ENCODE measurements at places on chromosomes 3 and 15.

- H3K27ac ChIP-seq: no peak overlapping the region
- no peaks in the 10 kb centered on the region for H3K36me3 ChIP-seq
- H3K4me3 ChIP-seq: no peak overlapping the region
- H3K4me1 ChIP-seq: no peaks in the 10 kb centered on the region
Observed at GRCh38 chr3:98972720-98973119, 71.2 kb upstream of the DCBLD2 start.

- peaks cover under 1% of the 10 kb centered on the region for H3K27me3 ChIP-seq
- H3K36me3 ChIP-seq: no peaks in the 10 kb centered on the region
- H3K4me3 ChIP-seq: no peak overlapping the region
- no peaks in the 10 kb centered on the region for H3K4me1 ChIP-seq
- H3K27ac ChIP-seq: no peak overlapping the region
Observed at GRCh38 chr15:100802421-100803170, 77.0 kb upstream of the ALDH1A3 start.

DNA sequence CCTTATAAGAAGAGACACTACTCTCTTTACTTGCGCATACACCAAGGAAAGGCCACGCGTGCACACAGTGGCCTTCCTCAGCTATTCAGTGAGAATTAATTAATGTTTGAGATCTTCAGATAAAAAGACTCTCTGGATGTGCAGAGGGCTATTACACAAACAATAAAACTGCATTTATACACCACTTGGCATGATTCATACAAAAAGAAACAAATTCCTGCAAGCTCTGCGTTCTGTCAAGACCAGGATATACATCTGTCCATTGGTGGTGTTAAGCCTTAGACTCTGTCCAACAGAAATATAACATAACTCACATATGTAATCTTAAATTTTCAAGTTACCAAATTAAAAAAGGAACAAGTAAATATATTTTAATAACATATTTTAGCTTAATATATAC, 55.2 kb upstream of the TSC22D2 start:
- no peak overlapping the region for H3K4me3 ChIP-seq
- H3K36me3 ChIP-seq: no peaks in the 10 kb centered on the region
- DNase-seq: no peak
- H3K4me1 ChIP-seq: no peaks in the 10 kb centered on the region

- no peak for DNase-seq
- no peaks in the 10 kb centered on the region for H3K4me1 ChIP-seq
- H3K27ac ChIP-seq: no peak overlapping the region
- H3K27me3 ChIP-seq: no peaks in the 10 kb centered on the region
- no peaks in the 10 kb centered on the region for H3K36me3 ChIP-seq
Observed at GRCh38 chr3:116661196-116661595, 48.4 kb upstream of the TUSC7 start.

DNA sequence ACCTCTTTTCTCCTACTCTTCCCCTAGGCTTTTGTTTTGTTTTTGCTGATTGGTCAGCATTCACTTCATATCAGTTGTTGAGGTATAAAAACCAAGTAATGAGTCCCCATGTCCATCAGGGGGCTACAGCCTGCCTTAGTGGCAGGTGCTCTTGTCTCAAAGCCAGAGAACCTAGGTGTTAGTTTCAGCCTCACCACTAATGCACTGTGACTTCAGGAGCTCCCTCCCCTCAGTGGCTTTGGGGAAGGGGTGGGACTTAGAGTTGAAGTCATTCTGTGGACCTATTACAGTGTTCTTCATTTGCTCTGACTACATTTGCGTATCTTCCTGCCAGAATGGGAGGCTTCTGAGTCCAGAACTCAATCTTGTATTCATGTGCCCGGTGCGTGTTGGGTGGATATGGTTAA, 41.6 kb downstream of the NR2C2 start:
- H3K36me3 ChIP-seq: peaks cover 3% of the 10 kb centered on the region
- H3K4me1 ChIP-seq: peaks cover 45% of the 10 kb centered on the region
- no peaks in the 10 kb centered on the region for H3K27me3 ChIP-seq
- H3K4me3 ChIP-seq: peak overlapping the region; percentile 45
- H3K27ac ChIP-seq: peak overlapping the region; percentile 67

GRCh38 chr3:177622520-177622919, 425.2 kb upstream of the TBL1XR1 start:
- DNase-seq: no peak
- H3K4me3 ChIP-seq: no peak overlapping the region
- H3K27me3 ChIP-seq: no peaks in the 10 kb centered on the region
- no peaks in the 10 kb centered on the region for H3K36me3 ChIP-seq
- no peaks in the 10 kb centered on the region for H3K4me1 ChIP-seq
- no peak overlapping the region for H3K27ac ChIP-seq

- H3K4me3 ChIP-seq: no peak overlapping the region
- H3K27me3 ChIP-seq: no peaks in the 10 kb centered on the region
- peak overlapping the region; percentile 88 for H3K27ac ChIP-seq
- DNase-seq: no peak
- peaks cover 85% of the 10 kb centered on the region for H3K4me1 ChIP-seq
Observed at GRCh38 chr3:32421991-32422859, 30.6 kb downstream of the CMTM7 start.

- peaks cover 8% of the 10 kb centered on the region for H3K36me3 ChIP-seq
- H3K4me3 ChIP-seq: no peak overlapping the region
- no peaks in the 10 kb centered on the region for H3K4me1 ChIP-seq
- DNase-seq: no peak
- H3K27ac ChIP-seq: peak overlapping the region; percentile 38
- H3K27me3 ChIP-seq: no peaks in the 10 kb centered on the region
Observed at GRCh38 chr3:13308380-13308801, 111.7 kb downstream of the NUP210 start.

DNA sequence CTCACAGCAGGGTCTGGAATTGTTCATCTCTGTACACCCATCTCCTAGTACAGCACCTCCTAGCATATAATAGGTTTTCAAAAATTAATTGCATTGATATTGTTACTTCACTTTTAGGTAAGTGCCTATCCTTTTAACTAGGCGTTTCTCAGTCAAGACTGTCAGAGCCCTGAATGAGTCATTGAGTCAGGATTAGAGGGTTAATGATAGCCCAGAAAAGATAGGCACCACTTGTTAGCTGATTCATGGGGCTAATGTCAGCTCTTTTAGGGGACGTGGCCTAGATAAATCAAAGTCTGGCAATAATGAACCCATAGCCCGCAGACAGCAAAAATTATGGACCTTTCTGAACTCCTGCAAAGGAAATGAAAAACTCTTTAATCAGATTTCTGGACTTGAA, 42.9 kb downstream of the TIMP4 start:
- H3K27ac ChIP-seq: no peak overlapping the region
- H3K4me1 ChIP-seq: peaks cover 7% of the 10 kb centered on the region
- no peak overlapping the region for H3K4me3 ChIP-seq
- peaks cover 13% of the 10 kb centered on the region for H3K27me3 ChIP-seq
- DNase-seq: no peak
- no peaks in the 10 kb centered on the region for H3K36me3 ChIP-seq

- no peaks in the 10 kb centered on the region for H3K36me3 ChIP-seq
- DNase-seq: no peak
- H3K4me3 ChIP-seq: no peak overlapping the region
- no peaks in the 10 kb centered on the region for H3K4me1 ChIP-seq
- H3K27me3 ChIP-seq: peaks cover 18% of the 10 kb centered on the region
- H3K27ac ChIP-seq: no peak overlapping the region
Observed at GRCh38 chr3:133188996-133189395, 150.8 kb downstream of the TMEM108 start.

- no peak overlapping the region for H3K4me3 ChIP-seq
- H3K36me3 ChIP-seq: no peaks in the 10 kb centered on the region
- H3K27me3 ChIP-seq: no peaks in the 10 kb centered on the region
- DNase-seq: no peak
Observed at GRCh38 chr3:147945968-147946519, 536.9 kb downstream of the ZIC1 start.

- H3K27me3 ChIP-seq: no peaks in the 10 kb centered on the region
- no peak overlapping the region for H3K27ac ChIP-seq
- H3K36me3 ChIP-seq: no peaks in the 10 kb centered on the region
- H3K4me1 ChIP-seq: peaks cover 14% of the 10 kb centered on the region
- H3K4me3 ChIP-seq: no peak overlapping the region
Observed at GRCh38 chr3:143331350-143331749, 211.8 kb downstream of the CHST2 start.

DNA sequence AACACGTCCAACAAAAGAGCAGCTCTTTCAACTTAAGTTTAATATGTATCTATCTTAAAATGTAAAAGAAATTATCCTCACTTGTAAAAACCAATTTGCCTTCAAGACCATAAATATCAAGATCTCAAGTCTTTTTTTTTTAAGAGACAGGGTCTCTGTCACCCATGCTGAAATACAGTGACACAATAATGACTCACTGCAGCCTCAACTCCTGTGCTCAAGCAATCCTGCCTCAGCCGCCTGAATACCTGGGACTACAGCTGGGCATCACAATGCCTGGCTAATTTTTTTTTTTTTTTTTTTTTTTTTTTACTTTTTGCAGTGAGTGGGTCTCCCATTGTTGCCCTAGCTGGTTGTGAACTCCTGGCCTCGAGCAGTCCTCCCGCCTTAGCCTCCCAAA, 26.0 kb downstream of the ACAP2 start:
- H3K4me3 ChIP-seq: no peak overlapping the region
- H3K4me1 ChIP-seq: peaks cover 50% of the 10 kb centered on the region
- DNase-seq: no peak
- H3K36me3 ChIP-seq: peaks cover 7% of the 10 kb centered on the region

GRCh38 chr15:43795997-43796396, 3.9 kb downstream of the SERF2 start:
- DNase-seq: no peak
- no peaks in the 10 kb centered on the region for H3K27me3 ChIP-seq
- H3K27ac ChIP-seq: no peak overlapping the region
- peaks cover 84% of the 10 kb centered on the region for H3K4me1 ChIP-seq
- no peak overlapping the region for H3K4me3 ChIP-seq

DNA sequence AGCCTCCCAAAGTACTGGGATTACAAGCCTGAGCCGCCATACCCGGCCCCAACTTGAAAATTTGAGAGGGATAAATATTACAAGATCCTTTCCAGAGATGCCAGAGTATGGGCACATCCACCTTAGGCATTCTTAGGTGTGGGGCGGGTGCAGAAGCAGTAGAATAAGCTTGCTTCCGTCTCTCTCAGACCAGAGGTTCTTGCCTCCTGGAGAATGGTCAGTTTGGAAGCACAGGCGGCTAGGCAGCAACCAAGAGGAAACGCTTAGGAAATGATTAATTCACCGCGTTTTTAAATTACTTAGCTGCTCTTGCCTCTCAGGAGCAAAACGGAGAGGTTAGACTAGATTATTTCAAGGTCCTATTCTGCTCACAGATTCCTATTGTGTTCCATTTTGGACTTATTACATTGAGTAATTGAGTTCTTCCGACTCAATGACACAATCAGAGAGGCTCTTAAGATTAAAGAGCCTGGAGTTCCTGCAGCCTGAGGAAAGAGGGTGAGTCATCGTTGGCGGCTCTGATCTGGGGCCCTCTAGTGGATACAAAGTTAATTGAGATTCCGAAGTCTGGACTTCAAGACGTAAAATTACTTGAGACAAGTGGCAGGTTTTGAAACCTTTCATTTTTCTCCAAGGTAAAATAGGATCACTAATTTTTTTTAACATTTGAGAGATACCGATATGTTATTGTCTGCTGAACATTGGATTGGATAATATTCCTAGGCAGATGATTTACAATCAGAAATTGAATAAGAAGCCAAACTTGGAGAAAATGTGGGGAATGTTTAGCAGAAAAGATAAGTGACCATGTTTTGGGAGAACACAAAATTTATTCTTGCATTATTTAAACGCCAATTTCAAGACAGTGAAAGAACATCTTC, 5.8 kb upstream of the TOPAZ1 start:
- no peak overlapping the region for H3K4me3 ChIP-seq
- no peaks in the 10 kb centered on the region for H3K36me3 ChIP-seq
- peaks cover 4% of the 10 kb centered on the region for H3K4me1 ChIP-seq
- H3K27ac ChIP-seq: no peak overlapping the region

DNA sequence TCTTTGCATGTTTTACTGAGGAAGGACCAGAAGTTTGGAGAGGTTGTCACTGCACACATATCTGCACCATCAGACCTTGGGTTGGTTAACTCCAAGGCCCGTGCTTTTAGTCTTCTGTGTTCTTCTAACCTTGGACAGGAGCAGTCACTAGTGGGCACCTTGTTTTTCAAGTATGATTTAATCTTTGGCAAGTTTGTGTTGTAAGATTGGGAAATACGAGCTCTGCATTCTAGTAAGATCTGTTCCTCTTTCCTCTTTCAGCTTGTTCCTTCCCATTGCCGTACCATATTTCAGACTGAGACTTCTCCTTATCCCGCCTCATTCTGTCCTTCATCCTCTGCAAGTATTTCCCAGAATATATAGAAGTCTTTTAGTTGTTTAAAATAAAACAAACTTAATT, 5.1 kb downstream of the TMOD2 start:
- H3K27ac ChIP-seq: no peak overlapping the region
- no peak for DNase-seq
- no peak overlapping the region for H3K4me3 ChIP-seq
- peaks cover 22% of the 10 kb centered on the region for H3K4me1 ChIP-seq
- H3K36me3 ChIP-seq: no peaks in the 10 kb centered on the region
- H3K27me3 ChIP-seq: no peaks in the 10 kb centered on the region

DNA sequence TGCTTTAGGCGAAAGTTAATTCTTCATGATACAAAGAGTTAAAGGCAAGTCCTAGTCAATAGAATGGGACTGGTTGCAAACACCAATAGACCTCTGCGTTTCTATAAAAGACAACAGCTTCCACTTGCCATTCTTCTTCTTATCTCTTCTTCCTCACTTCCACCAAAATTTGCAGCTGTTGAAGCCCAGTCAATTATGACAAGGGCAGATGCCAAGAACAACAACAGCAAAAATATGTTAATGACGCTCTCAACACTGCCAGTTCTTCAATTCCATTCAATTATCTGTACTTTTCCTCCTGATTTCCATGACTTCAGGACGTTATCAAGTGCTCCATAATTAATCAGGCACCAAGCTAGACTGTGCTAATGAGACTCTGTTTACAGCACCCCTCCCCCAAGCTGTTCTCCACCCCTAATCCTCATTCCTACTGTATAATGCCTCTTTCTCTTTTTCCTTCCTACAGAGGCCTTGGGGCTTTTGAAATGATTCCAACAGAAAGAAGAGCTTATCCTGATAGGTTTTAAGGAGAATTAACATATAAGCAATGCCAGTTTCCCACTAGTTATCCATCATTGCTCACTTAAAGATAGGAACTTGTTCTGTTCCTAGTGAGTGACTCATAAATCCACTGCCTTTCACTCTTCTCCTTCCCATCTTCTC, 1160.5 kb downstream of the IGSF11 start:
- H3K36me3 ChIP-seq: no peaks in the 10 kb centered on the region
- H3K4me1 ChIP-seq: no peaks in the 10 kb centered on the region
- H3K4me3 ChIP-seq: no peak overlapping the region
- H3K27me3 ChIP-seq: no peaks in the 10 kb centered on the region

- H3K27me3 ChIP-seq: peaks cover 24% of the 10 kb centered on the region
- no peaks in the 10 kb centered on the region for H3K4me1 ChIP-seq
- H3K27ac ChIP-seq: no peak overlapping the region
Observed at GRCh38 chr3:124504332-124505059, 225.8 kb upstream of the UMPS start.

Measured in activated B cell treated with CpG ODN at 0.5 μM for 24 hours (primary cell).